Stimulated activated CD8-positive, alpha-beta memory T cell treated with anti-CD3 and anti-CD28 coated beads, Interleukin-4, amount 100 ng/mL, for 4 hours (primary cell): ENCODE measurements at places on chromosomes 2 and 18.

- no peak for DNase-seq
These were observed 81.2 kb downstream of the INSIG2 start for GRCh38 chr2:118169359-118170005.

- peak; percentile 32 for DNase-seq
These were observed 27.7 kb upstream of the MAPRE3 start for GRCh38 chr2:26942543-26943295.

- DNase-seq, result no peak
These were observed 16.3 kb downstream of the DTNA start for GRCh38 chr18:34726286-34727004.

DNA sequence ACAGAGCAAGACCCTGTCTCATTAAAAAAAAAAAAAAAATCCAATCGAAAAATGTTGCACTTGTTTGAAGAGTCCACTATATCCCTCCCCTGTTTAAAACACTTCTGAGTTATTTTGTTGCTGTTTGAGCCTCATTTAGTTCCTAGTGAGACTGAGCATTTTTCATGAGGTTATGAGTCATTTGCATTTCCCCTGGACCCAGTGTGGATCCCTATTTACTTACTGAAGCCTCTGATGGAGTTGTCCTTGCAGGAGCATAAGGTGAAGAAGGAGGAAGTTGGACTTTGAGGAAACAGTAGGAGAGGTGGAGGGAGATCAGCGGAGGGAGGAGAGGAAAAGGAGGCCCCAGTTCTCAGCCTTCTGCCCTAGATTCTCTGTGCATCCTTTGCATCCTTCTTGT is 5.1 kb downstream of the CXCR1 start:
- no peak for DNase-seq

DNA sequence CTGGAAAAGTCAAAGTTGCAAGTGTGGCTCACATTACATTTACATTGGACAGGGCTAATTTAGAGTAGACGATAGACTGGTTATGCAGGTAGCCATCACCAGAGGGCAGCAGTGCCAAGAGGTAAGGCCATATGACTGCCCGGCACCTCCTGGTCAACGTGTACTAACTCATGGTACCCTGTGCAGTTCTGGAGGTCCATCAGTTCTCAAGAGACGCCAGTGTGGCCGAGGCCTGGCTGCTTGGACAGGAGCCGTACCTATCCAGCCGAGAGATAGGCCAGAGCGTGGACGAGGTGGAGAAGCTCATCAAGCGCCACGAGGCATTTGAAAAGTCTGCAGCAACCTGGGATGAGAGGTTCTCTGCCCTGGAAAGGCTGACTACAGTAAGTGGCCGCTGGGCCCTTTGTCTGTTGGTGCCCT is 65.8 kb upstream of the EML6 start:
- no peak for DNase-seq

DNA sequence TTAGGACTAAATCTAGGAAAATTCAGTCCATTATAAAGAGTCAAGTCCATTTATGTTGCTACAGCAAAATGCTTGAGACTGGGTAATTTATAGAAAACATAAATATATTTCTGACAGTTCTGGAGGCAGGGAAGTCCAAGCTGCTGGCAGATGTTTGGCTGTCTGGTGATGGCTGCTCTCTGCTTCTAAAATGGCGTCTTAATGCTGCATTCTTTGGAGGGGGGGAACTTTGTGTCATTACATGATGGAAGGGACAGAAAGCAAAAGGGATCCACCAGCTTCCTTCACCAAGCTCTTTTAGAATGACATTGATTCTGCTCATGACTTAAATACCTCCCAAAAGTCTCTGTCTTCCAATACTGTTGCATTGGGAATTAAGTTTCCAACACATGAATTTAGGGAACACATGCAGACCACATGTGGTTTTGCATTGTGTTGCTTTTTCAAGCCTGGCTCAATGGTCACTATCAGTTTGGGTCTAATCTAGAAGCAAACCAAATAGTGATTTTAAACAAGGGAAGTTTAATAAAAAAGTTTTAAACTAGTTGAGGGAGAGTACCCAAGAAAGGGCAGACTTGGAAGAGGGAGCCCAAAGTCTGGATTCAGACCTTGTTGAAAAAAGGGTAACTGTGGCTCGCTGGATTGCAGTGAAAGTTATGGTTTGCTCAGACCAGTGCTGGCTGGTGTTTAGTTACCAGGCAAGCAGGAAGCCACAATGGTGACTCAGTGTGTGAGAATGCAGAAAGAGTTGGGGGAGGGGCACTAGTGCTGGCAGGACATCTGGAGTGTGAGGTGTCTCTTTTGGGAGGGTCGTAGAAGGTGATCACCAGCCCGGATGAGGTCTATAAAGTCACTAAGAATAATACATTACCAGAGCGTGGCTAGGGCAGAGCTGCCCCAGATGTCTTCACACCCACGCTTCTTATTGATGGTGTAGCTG is 30.8 kb downstream of the C18orf54 start:
- DNase-seq, result no peak
